Upper lobe of left lung (tissue), 6 donors: ENCODE measurements at places on chromosomes 7 and 10. TPM values are rescaled to one million over a fixed set of nuclear protein-coding genes. Genes with fewer than 3 reads are reported as not detected.
A peak's percentile ranks its signal among the peaks of the same experiment; 100 is the strongest.

The HOXA9 gene
- total RNA-seq = 0.49 TPM

DNA sequence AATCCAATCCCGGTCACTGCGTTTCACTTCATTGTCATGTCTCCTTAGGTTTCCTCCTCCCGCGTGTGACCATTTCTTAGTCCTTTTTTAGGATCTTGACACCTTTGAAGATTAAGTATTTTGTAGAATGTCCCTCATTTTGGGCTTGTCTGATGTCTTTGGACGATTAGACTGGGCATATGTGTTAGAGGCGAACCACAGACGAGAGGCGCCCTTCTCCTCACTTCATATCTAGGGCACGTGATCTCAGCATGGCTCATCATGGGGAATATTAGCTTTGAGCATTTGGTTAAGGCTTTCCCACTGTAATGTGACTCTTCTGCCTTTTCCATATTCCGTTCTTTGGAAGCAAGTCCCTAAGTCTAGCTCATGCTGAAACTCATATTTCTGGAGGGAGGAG is 59.0 kb downstream of the KCNH2 start:
- no peak for DNase-seq

- no peak for DNase-seq
Measured at GRCh38 chr10:1295756-1296480, 239.7 kb downstream of the WDR37 start.

DNA sequence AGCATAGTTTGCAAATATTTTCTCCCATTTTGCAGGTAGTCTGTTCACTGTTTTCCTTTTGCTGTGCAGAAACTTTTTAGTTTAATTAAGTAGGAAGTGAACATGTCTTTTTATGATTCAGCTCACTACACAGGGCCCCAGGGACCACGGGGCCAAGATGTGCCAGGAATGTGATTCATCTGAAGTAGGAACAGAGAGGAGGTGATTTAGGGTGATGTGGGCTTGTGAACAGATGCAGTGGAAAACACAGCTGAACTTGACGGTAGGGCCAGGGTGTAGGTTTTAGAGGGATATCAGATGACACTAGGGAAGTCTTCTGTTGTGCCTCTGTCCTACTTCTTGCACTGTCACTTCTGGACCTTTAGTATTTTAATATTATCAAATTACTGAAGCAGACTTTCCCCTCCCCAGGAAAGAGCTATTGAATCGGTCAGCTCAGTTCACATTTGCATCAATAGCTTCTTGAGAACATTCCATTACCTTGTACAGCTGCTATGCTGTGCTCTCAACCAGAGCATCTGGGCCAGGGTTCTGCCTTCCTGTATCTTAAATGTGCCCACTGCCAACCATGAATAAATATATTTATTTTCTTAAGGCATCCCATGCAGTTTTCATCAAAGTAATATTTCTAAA is 96.9 kb downstream of the OSBPL3 start:
- no peak for DNase-seq

DNA sequence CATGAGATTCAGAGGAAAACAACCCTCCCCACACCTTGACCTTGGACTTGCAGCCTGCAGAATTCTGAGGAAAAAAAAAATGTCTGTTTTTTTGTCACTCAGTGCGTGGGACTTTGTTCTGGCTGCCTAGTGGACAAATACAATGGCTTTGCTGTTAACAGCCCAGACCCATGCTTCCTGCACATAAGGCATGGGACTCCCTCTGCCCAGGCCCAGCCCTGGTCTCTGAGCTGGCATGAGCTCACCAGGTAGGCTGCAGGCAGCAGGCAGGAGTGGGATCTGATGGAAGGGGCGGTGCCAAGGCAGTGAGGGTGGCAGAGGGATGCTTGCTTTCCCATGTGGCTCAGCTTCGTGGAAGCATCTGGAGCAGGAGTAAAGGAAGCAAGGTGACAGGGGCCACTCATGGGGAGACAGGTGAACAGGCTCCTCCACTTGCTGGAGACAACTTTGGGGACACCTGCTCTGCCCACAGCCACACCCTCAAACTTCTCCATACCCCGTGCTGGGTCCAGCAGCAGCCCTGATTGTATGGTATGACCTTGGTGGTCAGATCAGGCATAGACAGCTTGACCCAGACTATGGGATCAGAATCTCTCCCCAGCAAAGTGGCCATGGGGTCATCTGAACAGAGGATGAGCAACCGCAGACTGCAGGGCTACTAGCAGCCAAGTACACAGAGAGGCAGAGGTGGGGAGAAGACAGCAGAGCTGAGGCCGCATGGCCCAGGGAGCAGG is 27.0 kb downstream of the ANXA8 start:
- no peak for DNase-seq

DNA sequence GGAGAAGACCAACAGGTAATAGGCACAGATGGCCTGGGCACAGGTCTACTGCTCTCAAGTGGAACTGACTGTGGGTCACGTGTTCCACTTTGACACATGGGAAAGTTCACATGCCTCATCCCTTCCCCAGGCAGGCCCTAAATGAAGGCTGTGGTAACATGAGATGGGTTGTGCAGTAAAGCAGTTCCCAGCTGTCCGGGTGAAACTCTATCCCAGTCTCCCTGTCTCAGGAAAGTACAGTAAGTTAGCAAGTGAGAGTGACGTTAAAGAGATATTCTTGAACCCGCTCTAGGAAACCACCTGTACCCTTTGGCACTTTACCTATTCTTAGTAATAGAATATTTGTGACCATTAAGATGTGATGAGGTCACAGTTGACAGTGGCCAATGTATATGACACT is 343.7 kb upstream of the AOAH start:
- no peak for DNase-seq

GRCh38 chr7:117824592-117824991 is 48.6 kb downstream of the CTTNBP2 start:
- no peak for DNase-seq

- no peak for DNase-seq
Measured at GRCh38 chr7:101990811-101991418, 173.5 kb downstream of the CUX1 start.

GRCh38 chr7:129144834-129145668 is 544 bp downstream of the TSPAN33 start:
- DNase-seq = no peak

- DNase-seq = peak; percentile 69
Measured at GRCh38 chr7:107150375-107151073, 18.3 kb upstream of the HBP1 start.

- no peak for DNase-seq
Measured at GRCh38 chr10:50552308-50552707, 71.4 kb downstream of the SGMS1 start.

- no peak for DNase-seq
Measured at GRCh38 chr10:67539312-67539711, 156.7 kb downstream of the CTNNA3 start.

GRCh38 chr7:81349044-81349443 is 420.8 kb downstream of the HGF start:
- no peak for DNase-seq

DNA sequence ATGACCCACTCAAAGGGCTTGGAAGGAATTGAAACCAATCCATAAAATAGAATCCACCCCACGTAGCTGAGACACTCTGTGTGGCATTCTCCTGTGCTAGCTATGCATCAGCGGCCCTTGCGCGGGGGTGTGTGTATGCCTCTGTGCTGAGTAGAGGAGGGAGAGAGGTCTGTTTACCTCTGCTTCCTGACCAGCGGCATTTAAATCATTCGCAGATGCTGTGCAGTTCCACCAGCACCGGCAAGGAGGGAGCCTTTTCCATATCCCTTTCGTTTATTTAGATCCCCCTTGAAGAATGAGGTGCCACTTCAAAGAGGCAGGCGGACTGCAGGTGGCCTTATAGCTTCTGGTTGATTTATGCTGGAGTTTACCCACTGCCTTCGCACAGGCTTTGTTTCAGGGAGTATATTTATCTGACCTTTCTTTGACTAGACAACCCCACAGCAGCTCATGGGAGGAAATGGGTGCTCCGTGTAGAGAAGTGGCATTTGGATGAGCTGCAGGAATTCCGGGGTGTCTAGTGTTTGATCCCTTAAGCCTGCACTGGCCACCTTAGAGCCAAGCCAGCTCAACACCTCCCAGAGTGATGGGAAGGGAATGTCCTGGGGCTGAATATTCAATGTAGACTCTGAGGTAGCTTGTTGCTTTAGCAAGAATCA is 11.4 kb downstream of the C10orf53 start:
- DNase-seq = no peak

DNA sequence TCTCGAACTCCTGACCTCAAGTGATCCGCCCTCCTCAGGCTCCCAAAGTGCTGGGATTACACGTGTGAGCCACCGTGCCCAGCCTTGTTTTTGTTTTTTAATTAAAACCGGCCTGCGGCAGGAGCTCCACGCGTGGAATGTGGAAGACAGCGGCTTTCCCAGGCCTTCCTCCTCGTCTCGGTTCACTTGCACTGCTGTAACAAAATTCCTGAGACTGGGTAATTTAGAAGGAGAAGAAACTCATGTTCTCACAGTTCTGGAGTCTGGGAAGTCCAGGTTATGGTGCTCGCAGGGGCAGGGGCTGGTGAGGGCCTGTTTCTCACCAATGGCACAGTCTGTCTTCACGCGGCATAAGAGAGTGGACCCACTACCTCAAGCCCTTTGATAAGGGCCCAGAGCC is 14.4 kb upstream of the CRYGN start:
- DNase-seq = no peak
